Esophagus mucosa (tissue), 1 donor: ENCODE measurements at places on chromosomes 1 and 21. TPM values are rescaled to one million over a fixed set of nuclear protein-coding genes. Genes with fewer than 3 reads are reported as not detected.
A peak's percentile ranks its signal among the peaks of the same experiment; 100 is the strongest.

- ATAC-seq = no peak
Observed at GRCh38 chr1:65372557-65372956, 47.9 kb upstream of the LEPR start.

DNA sequence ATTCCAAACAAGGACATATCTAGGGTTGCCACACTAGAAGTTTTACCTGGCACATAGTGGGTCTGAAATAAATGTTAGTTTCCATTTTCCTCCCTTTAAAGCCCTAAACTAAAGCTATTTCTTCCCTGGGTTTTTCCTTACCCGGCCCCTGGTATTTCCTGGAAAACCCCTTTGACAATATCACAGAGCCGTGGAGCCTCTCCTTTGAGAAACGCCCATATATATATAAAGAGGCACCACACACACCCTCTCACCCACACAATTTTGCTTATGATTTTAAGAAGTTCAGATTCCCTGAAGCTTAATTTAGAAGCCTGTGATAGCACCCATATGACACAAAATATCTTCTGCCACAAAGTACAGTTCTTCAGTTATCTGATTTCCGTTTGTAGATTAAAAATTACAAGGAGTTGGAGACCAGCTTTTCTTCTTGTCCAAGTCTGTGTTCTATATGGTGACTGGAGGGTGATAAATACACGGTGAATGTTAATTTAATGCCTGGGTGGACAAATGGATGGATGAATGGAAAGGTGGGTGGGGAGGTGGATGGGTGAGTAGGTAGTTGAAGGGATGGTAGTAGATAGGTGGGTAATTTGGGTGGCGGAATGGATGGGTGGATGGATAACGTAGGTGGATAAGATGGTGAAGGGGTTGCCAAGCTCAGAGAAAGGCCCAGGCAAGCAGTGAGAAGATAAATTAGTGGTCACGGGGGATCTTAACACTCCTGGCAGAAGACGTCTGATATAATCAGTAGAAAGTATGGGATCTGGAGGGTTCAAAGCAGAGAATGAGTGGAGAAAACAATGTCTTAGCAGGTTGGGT is 154.4 kb upstream of the FGGY start:
- no peak for ATAC-seq

DNA sequence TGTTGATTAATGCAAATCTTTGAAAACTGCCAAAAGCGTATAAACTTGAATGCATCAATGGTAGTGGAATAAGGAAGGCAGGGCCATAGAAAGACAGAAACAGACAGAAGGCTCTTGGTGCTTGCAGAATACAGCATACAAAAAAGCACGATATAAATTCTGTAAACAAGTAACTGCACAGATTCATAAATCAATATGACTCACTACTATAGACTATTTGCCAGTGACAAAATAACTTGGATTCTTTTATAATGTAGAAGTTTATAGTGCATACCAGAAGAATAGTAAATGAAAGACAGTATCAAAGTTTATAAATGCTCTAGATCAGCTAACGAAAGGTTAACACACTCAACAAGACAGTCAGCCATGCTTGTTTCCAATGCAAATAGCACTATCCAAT is 349.6 kb downstream of the PTBP2 start:
- no peak for ATAC-seq

- ATAC-seq = no peak
Observed at GRCh38 chr1:205230982-205231381, 3.2 kb downstream of the TMCC2 start.

GRCh38 chr1:44251989-44252671 is 38.9 kb downstream of the DMAP1 start:
- ATAC-seq = no peak

GRCh38 chr1:54360165-54361005 is 45.8 kb downstream of the SSBP3 start:
- ATAC-seq = no peak

DNA sequence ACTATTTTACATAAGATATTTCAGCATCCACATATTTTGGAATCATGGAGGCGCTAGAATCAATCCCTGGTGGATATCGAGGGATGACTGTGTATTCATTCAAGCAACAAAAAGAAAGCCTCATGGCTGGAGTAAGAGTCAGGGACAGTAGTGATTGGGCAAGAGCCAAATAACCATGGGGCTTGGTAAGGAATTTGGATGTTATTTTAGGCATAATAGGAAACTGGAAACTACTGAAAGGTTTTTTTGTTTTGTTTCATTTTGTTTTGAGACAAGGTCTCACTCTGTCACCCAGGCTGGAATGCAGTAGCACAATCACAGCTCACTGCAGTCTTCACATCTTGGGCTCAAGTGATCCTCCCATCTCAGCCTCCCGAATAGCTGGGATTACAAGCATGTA is 33.8 kb upstream of the EYA3 start:
- no peak for ATAC-seq

DNA sequence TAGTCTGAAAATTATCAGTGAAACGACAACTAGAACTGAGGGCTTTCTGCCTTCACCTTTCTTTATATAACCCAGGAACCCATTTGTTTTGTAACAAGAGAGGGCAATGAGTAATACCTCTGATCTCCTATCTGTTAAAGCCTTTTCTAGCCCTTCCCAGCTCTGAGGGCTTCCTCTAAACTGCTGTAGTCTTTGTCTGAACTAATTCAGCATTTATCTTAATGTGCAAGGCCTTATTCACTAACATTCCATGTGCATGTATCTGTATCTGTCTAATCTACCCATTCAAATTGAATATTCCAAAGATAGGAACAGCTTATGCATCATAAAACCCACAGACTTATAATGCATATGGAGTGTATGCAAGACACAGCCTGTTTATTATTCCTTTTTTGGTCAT is 167.1 kb downstream of the LYPLAL1 start:
- ATAC-seq = peak; percentile 82

GRCh38 chr21:25626757-25627156 is 12.3 kb upstream of the JAM2 start:
- ATAC-seq = peak; percentile 35

- no peak for ATAC-seq
Observed at GRCh38 chr1:201636510-201636971, 97.6 kb downstream of the NAV1 start.

DNA sequence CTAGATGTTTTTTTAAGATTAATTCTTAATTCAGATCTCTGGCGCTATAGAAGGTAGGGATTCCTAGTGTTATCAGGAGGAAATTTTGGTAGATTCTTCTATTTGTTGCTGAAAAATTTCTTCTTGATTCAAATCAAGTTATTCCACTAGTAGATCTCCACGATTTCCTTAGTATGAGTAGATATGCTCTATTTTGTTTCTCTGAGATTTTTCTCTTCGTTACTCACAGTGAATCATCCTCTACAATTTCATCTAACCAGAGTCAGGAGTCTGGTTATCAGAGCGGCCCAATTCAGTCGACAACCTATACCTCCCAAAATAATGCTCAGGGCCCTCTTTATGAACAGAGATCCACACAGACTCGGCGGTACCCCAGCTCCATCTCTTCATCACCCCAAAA is 18.8 kb upstream of the HAX1 start:
- no peak for ATAC-seq

- peak; percentile 29 for ATAC-seq
Observed at GRCh38 chr1:58283388-58284224, 262.9 kb downstream of the OMA1 start.

Gene CNR2
- 0.12 TPM for total RNA-seq

Gene NCF2
- 8.3 TPM for total RNA-seq

Gene UBE2U
- not detected for total RNA-seq

Gene RNU1-2
- total RNA-seq = 6,387 TPM

Gene CFHR5
- total RNA-seq = not detected

Gene SLAMF6
- 0.28 TPM for total RNA-seq

Gene KIAA0040
- total RNA-seq = 6.3 TPM

Gene S100A10
- 1,355 TPM for total RNA-seq
